Activated naive CD4-positive, alpha-beta T cell treated with anti-CD3 and anti-CD28 coated beads, Interleukin-2, amount 50 U/mL, for 72 hours (primary cell): ENCODE measurements at places on chromosomes 13 and 19. TPM values are rescaled to one million over a fixed set of nuclear protein-coding genes. Genes with fewer than 3 reads are reported as not detected.

Gene POMP
- total RNA-seq: 110 TPM

Gene BRCA2
- total RNA-seq: 30.8 TPM

Gene UPK1A
- not detected for total RNA-seq

Gene FARP1
- total RNA-seq: 0.61 TPM

Gene CCDC70
- total RNA-seq: not detected

Gene PRX
- 0.77 TPM for total RNA-seq

Gene NOTCH3
- 0.07 TPM for total RNA-seq

Gene ZNF571
- 5.0 TPM for total RNA-seq

Gene RHPN2
- total RNA-seq: 2.0 TPM

Gene GIPR
- total RNA-seq: 7.0 TPM

Gene SULT2A1
- total RNA-seq: not detected

Gene IL11
- total RNA-seq: 0.32 TPM

Gene UBE2L5
- 0.25 TPM for total RNA-seq

Gene SIGLECL1
- not detected for total RNA-seq

Gene RFPL4AL1
- not detected for total RNA-seq

DNA sequence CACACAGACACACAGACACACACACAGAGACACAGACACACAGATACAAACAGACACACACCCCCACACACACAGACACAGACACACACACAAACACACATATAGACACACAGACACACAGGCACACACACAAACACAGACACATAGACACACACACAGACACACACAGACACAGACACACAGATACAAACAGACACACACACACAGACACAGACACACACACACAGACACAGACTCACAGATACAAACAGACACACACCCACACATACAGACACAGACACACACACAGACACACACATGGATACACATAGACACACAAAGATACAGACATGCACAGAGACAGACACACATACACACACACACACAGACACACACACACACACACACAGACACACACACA is 174.5 kb downstream of the URI1 start:
- no peak for DNase-seq

DNA sequence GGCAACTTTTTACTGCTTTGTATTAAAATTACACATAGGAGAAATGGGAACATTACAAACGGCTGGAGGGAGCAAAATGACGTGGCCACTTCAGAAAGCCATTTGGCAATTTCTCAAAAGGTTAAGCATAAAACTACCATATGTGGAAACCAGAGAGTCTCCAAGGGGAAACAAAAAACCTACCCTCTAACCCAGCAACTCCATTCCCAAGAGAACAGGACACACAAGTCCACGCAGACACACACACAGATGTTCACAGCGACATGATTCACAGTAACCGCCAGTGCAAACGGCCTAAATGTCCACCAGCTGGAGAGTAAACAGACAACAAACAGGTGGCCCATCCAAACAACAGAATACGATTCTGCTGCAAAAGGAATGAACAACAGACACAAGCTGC is 37.2 kb downstream of the STK24 start:
- DNase-seq: no peak

DNA sequence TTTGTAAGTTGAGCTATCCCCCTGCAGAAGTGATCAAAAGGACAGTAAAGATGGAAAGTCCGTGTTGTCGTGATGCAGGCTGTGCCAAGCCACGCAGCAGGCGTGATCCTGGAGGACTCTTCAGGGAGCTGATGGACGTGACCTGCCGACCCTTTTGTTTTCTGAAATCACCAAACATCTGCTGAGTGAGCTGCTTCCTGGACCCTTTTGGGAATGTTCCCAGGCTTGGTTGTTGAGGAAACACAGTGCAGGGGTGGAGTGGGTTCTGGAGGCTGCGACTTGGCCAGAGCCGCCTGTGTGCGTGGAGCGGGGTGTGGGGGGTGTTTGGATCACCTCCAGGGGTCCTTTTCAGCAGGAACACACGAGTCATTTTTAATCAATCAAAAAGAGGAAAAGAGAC is 15.4 kb upstream of the CPAMD8 start:
- DNase-seq: no peak

- DNase-seq: peak; percentile 43
These were observed 460.0 kb downstream of the FOXO1 start for GRCh38 chr13:40206241-40207000.

- DNase-seq: no peak
These were observed 39.0 kb downstream of the SERTM1 start for GRCh38 chr13:36712770-36713169.

- DNase-seq: no peak
These were observed at the start of gene DCLK1 for GRCh38 chr13:36131222-36131930. Gene DCLK1 (minus strand): TSS chr13:36131382.

DNA sequence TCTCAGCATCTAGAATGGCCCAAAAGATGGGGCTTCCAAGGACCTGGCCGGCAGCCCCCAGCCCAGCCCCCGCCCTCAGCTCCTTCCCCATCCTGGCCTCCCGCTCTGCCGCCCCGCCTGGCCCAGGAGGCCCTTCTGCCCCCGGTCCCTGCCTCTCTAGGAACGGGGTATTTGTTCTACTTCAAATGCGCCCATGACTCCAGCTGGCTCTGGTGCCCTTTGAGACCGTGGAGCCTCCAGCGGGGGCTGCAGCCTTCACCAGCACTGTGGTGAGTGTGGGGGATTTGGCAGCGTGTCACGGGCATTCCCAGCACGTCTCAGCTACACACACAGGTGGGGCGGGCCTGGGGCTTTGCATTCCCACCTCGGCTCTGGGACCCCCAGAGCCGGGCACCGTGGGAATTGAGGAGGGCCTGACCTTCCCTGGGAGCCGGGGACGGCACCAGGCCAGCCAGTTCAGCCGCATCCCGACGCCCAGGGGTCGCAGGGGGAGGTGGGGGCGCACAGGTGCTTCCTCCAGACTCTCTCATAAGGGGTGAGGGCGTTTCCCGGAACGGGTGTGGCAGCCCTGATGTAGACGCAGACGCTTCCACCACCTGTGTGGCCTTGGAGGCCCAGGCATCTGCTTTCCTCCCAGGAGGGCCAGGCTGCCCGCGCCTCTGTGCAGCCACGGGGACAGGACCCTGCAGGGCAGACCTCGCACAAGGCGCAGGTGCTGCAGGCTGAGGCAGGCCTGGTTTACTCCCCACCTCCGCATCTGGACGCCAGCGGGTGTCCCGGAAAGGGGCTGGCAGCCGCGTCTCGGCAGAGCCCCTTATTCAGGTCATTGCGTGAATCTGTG is 947 bp downstream of the ATP4B start:
- peak; percentile 47 for DNase-seq

DNA sequence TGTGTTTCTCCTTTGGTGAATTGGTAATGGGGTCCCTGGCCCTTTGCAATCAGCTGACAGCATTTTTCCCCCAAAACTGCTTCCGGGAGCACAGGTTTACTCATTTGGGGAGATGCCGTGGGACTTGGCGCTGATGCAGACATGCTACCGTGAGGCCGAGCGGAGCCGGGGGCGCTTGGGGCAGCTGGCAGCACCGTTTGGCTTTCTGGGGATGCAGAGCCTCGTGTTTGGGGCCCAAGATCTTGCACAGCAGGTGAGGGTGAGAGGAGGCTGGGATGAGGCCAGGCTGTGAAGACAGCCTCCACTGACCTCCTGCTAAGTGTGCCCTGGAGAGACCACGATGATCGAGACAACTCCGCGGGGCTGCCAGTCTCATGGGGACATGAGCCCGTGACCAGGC is 13.4 kb upstream of the COLGALT1 start:
- DNase-seq: no peak

DNA sequence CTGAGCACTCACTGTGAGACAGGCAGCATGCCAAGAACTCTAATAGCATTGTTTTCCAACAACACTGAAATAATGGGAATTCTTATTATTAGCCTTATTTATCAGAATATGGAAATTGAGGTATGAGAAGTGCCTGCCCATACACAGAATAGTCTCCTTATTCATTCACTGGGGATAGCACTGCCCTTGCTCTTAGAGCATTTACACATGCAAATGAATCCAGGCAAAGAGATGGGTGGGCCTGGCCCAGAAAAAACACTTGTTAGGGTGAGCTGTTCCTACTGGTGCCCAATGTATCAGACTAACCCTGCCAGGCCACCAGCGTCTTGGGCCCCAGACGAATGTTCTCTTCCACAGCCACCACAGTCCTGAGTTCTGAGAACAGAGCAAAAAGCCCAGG is 112.9 kb downstream of the TUBA3C start:
- no peak for DNase-seq

DNA sequence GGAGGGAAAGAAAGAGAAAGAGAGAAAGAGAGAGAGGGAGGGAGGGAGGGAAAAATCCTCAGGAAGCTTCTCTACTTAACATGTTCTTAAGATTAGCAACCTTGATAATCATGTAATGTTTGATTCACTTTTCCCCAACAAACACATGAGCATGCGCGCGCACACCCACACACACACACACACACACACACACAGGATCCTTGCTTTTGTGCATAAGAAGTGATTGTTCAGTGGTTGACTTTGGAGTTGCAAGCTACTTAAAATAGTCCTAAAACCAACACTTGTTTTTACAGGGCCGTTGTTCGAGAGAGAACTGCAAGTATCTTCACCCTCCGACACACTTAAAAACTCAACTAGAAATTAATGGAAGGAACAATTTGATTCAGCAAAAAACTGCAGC is 100.0 kb upstream of the RAP2A start:
- DNase-seq: no peak

GRCh38 chr13:23608701-23609413 is 38.6 kb downstream of the TNFRSF19 start:
- no peak for DNase-seq

GRCh38 chr19:13848798-13849676 is 27.9 kb upstream of the NANOS3 start:
- DNase-seq: no peak

DNA sequence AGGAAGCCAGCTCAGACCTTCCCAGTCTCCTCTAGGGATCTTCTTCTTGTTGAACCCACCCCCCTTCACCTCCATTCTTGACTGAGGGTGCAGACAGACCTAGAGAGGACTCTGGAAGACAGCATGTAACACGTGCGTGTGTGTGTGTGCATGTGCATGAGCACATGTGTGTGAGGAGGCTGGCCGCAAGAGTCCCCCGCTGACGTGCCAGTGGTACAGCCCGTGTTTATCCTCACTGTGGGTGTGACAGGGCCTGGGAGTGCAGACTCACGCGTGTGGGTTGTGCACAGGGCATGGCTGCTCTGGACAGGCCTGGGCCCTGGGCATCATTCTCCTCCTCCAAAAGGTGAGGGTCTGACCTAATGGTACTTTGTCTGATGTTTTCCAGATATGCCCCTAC is 26.3 kb downstream of the LYL1 start:
- DNase-seq: no peak

DNA sequence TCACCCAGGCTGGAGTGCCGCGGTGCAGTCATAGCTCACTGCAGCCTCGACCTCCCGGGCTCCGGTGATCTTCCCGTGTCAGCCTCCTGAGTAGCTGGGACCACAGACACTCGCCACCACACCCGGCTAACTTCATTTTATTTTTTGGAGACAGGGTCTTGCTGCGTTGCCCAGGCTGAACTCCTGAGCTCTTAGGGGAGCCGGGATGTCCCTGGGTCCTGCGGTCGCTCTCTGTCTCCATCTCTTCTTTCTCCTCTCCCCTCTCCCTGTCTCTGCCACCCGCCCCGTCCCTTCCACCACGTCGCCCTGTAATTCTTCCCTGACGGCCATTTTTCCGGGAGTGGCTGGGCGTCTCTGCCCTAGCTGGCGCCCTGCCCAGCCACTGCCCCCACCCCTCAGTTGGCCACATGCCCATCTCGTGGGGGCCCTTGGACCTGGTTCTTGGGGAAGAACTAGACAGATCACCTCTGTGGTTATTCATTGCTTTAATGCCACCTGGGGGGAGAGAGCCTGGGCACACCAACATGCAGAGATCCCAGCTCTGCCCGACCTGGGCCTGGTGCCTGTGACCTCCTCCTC is 18.9 kb downstream of the ARID3A start:
- no peak for DNase-seq

GRCh38 chr13:113918580-113918979 is 54.7 kb upstream of the GAS6 start:
- DNase-seq: peak; percentile 41

DNA sequence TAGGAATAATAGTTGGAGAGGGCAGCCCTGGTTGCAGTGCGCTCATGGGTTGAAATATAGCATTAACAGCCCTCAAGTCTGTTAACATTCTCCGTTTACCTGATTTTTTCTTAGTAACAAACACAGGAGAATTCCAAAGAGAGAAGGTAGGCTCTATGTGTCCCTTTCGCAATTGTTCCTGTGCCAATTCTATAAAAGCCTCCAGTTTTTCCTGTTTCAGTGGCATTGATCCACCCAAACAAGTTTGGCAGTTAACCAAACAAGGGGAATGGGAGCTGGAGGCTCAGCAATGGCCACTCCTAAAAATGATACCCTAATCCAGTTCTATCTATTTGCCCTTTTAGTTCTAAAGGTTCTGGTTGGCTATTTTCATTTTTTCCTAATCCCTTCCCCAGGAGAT is 151.6 kb downstream of the ZNF486 start:
- no peak for DNase-seq

DNA sequence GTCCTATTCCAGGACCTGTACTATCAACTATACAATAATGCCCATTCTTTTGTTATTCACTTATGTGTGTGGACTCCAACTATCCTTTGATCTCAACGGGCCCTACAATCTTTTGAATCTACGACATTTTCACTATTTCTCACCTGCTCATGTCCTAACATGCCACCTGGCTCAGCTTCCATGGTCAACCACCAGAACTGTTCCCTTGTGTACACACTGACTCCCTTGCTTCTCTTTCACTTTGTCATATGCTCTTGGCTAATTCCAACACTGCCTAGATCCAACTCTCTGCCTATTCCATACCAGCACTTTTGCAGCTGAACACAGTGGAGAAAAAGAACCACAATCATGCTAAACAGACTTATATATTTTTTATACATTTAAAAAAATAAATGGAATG is 53.1 kb downstream of the MICU2 start:
- no peak for DNase-seq

GRCh38 chr13:48404952-48405351 is 8.0 kb downstream of the LPAR6 start:
- DNase-seq: no peak

- DNase-seq: no peak
These were observed 12.8 kb downstream of the FUT6 start for GRCh38 chr19:5826531-5827341.

DNA sequence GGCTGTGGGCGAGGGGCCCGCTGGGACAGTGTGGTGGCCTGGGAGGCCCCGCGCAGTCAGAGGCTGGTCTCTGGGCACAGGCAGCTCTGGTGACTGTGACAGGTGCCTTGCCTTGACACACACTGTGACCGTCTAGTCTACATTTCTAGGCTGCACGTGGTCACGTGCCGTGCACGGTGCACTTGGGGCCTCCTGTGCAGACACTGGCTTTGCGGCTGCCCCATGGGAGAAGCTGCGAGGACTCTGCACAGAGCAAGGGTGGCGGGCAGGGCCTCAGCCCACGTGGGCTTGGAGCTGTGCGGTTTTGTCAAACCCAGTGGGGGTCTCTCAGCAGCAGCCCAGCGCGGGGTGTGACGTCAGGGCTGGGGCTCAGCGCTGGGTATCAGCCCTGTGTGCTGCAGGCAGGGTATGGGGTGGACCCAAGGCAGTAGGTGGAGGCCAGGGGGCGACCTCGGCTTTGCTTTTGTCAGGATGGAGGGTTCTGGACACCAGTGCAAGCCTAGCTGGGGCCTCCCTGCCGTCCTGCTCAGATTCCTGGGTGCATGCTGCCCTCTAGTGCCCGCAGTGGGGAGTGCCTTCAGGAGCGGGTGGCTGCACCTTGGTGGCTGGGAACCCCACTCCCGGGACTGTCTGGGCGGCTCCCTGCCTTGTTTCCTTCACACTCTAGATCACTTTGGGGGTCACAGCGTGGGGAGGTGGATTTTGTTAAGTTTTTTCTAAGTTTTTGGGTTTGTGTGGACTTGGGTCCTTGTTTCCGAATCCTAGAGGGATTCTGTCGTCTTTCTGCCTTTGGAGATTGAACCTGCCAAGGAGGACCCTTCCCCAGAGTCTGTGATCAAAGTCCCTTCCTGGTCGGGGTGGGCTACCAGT is 62.6 kb downstream of the KDM4B start:
- DNase-seq: peak; percentile 77
